T follicular helper cell (primary cell): ENCODE measurements at places on chromosomes 4 and X.

DNA sequence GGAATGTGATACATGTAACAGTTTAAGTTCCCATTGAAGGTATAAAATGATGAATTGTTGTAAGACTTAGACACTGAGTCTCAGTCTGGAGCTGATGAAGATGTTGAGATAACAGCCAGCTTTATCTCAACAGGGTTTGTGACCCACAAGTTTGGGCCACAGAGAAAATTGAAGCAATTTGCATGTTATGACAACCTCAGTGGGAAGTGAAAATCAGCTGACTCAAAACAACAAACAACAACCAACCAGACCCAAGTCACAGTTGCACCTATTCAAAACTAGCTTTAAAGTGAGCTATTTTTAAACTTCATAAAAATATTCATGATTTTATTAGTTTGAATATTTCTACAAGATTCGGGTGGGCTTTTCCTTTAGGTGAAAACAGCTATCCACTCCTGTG, 8.0 kb downstream of the SFRP2 start:
- DNase-seq, result no peak

DNA sequence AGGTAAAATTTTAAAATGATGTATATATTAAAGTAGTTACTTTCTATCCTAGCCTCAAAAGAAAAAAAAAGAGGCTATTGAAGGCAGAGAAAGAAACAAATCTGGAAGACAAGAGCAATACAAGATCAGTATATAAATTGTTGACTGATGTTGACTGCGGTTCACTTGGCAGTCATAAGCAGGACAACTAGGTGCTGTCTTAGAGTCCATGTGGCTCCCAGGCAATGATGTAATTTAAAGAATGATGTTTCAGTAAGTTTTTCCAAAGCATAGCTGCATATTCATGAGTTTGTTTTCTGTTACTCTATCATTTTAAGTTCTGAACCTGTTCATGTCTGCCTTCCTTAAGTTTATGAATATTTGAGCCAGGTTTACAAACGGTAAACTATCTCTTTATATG, 630.2 kb downstream of the FAT4 start:
- DNase-seq, result no peak

- DNase-seq, result no peak
These were observed 341.1 kb downstream of the IL15 start for GRCh38 chr4:141977433-141977832.

GRCh38 chrX:17077361-17077760, 130.9 kb downstream of the REPS2 start:
- no peak for DNase-seq

DNA sequence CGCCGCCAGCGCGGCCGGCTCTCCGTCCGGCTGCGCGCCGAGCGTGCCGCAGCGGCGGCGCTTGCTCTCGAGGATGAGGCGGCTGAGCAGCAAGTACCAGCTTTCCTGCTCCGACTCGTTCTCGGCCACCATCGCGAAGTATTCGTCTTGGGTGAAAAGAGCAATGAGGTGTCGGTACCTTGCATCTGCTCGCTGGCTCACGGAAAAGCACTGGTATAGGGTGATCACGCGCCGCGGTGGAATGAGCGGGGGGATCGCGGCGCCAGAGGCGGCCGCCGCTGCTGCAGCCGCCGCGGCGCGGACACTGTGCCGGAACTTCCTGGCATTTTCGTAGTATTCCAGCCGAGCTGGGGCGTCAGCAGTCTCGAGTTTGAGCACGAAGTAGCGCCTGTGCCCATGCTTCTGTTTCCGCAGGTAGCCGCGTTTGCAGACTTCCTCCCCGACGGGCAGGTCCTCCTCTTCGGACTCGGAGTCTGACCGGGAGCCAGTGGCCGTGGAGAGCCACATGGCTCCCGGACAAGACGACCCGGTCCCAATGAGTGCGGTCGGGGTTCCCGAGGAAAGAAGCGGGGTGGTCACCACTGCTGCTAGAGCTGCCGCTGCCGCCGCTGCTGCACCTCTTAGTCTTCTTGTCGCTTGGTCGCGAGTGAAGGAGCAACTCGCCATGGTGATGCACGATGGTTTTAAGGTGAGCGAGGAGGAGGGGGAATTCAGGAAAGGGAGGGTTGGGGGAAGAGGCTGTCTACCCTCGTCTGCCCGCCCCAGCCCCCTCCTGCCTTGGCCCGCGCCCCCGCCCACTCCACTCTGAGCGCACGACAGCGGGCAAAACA, 469 bp downstream of the IRS4 start:
- DNase-seq, result no peak

DNA sequence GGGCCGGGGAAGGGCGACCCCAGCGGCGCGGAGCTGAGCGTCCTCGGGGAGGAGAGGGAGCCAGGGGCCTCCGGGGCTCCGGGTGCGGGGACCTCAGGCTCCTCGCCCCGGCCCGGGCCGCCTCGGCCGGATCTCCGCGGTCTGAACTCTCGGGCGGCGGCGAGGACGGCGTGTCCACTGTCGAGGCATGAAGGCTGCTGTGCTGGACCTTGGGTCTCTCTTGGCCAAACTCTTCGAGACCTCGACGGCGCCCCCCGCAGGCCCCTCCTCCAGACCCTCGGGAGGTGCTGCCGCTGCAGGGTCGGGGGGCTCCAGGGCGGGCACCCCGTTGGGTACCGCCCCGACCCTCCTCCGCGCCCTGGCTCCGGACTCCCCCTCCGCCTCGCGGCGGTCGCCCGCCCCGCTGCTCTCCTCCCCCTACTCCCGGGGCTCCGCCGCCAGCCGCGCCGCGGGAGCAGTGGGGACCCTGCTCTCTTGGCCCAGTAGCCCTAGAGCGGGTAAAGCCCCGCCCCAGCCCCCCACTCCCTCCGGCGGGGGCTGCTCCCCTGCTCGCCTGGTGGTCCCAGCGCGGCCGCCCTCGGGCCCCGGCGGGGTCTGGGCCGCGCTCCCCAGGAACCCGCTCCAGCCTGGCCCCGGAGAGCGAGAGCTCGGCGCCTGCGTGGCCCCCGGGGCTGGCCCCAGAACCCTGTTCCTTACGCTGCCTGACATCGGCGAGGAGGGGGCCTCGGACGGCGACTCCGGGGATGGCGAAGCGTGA, 564 bp downstream of the FAM149A start:
- no peak for DNase-seq
